GM19239 (cell line): ENCODE measurements at places on chromosomes 2 and 18.

- no peak for DNase-seq
Observed at GRCh38 chr18:9658087-9658641, 43.8 kb upstream of the PPP4R1 start.

- DNase-seq, result no peak
Observed at GRCh38 chr2:102601730-102602129, 17.6 kb upstream of the SLC9A2 start.

- no peak for DNase-seq
Observed at GRCh38 chr2:26610504-26611335, 30.4 kb downstream of the CIB4 start.

DNA sequence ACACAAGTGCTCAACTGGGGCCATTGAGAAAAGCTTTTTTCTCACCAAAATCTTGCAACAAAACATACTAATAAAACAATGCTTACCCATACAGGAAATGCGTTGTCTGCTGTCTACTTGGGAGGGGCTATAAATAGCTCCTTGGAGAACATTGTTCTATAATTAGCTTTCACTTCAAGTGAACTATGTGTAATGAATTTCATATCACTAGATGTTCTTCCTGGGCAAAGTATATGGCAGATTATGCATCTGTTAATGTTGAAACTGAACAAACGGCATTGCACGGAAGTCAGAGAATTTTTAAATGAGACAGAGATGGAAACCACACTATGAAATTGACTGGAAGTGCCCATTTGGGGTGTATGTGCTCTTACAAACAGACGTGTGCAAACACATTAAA lies 6.4 kb upstream of the NPAS2 start:
- DNase-seq, result no peak

- DNase-seq, result no peak
Observed at GRCh38 chr2:151775057-151775740, 40.9 kb upstream of the NEB start.

DNA sequence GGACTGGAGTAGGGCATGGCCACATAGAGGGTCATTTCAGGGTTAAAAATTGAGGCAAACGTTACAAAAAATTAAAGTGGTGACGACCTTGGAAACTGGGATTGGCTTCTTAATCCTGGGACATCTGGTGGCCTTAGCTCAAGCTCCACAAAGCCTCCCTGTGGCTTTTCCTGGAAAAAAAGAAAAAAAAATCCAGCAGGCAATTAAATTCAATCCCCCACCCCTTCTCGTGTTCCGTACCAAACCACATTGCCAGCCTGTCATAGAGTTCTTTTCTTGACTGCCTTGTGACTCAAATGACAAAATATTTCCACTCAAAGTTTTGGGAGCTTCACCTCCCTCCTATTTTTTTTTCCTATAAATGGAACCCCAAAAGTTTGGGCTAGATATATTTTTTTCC lies 195.6 kb downstream of the HRH4 start:
- no peak for DNase-seq

GRCh38 chr2:46150445-46150955 lies 146.7 kb upstream of the EPAS1 start:
- DNase-seq, result no peak

GRCh38 chr2:133143645-133144044 lies 424.6 kb downstream of the NCKAP5 start:
- DNase-seq, result no peak

- DNase-seq, result no peak
Observed at GRCh38 chr2:26352892-26353291, 6.3 kb upstream of the ADGRF3 start.

DNA sequence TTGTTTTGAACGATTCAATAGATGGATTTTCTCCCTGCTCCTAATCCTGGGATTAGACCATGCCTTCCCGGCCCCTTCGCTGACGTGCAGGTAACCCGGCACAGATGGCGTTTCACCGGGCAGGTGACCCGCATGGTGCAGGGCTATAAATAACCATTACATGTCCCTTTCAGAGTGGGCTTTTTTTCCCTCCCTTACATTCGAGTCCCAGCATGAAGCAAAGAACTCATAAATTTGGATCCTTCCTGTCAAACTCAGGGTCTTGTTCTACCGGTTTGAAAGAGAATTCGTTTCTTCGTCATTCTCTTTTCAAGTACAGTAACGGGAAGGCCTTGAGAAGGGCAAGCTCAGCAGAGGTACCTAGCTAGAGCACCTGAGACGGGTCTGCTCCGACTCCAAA lies 46.1 kb downstream of the EDAR start:
- no peak for DNase-seq

- no peak for DNase-seq
Observed at GRCh38 chr2:53949457-53949856, 21.3 kb downstream of the PSME4 start.

- DNase-seq, result peak; percentile 42
Observed at GRCh38 chr2:224952936-224953657, 89.2 kb downstream of the DOCK10 start.

GRCh38 chr2:70946832-70947442 lies 11.2 kb downstream of the ATP6V1B1 start:
- DNase-seq, result no peak

DNA sequence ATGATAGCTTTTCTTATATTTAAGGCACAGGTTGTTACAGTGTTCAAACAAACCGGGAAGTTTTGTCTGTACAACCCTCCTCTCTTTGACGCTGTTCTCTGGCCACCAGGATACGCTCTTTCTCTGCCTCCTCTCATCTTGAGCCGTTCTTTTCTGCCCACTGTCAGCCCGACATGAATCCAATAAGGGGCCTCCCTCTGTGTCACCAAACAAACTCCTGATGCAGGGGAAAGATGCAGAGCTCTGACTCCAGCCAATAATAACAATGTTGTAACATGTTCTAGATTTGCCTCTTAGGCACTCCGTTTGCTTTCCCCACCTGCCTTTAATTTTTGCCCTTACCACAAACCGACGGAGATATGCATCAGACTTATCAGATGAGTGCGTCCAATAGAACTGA lies 449.3 kb downstream of the SLC4A3 start:
- DNase-seq, result no peak

DNA sequence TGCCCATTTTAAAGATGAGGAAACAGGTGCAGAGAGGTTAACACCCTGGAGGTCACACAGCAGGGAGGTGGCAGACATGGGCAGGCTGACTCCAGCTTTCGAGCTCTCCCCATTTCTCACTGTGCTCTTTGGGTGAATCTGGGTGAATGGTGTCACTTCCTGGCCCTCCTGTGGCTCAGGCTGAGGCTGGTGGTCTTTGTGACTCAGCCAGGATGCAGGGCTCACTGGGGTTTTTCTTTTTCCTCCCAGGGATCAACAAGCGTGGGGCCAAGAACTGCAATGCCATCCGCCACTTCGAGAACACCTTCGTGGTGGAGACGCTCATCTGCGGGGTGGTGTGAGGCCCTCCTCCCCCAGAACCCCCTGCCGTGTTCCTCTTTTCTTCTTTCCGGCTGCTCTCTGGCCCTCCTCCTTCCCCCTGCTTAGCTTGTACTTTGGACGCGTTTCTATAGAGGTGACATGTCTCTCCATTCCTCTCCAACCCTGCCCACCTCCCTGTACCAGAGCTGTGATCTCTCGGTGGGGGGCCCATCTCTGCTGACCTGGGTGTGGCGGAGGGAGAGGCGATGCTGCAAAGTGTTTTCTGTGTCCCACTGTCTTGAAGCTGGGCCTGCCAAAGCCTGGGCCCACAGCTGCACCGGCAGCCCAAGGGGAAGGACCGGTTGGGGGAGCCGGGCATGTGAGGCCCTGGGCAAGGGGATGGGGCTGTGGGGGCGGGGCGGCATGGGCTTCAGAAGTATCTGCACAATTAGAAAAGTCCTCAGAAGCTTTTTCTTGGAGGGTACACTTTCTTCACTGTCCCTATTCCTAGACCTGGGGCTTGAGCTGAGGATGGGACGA lies 13.2 kb downstream of the ITM2C start:
- DNase-seq, result no peak

DNA sequence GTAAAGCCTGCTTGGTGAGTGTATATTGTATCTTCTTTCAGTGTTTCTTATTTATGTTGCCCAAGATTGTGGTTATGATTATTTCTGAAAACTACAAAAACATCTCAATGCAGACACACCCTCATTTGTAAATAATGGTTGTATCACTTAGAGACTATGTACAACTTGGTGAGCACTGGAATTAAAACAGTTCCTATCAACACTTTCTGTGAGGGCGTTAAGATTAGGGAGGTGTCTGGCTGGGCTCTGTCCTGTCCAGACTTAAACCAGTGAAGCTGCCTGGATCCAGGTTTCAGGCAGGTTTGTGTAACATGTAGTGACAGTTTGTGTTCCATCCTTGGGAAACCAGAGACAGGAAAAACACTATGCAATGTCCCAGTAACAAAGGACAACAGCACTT lies 49.7 kb downstream of the CTAGE1 start:
- no peak for DNase-seq

DNA sequence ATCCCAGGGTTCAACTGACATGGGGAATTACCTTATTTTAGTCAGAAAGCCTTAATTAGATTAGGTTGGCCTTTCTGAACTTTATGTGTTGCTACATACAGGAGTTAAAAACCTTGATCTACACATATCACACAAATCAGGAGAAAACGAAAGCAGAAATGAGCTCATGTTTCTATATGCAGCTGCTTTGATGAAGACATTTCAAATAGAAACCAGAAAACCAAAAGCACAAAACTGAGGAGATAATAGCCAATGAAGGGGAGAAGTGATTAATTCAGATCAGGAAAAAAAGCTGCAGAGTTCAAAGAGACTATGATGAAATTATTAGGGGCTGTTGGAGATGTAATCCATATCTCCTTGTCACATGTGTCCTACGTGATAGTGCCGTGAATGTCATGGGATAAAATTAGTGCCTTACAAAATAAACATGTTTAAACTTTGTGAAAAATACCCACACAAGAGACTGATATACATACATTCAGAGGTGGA lies 255.0 kb downstream of the CAMKMT start:
- DNase-seq, result peak; percentile 13

DNA sequence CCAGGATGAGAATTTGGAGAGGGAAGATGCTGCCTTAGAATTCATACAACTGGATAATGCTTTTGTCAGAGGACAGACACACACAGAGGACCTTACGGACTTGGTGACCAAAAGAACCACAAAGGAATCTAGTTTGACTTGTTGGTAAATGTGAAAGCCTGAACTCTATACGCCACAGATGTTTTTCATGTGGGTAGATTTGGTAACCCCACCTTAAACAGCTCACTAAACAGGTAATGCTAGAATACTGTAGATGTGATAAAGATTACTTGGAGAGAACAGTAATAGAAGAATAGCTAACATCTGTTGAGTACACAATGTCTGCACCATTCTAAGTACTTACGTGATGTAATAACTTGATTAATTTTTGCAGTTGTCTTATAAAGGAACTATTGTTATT lies 24.1 kb downstream of the ANXA4 start:
- no peak for DNase-seq

GRCh38 chr18:9009703-9010488 lies 92.6 kb upstream of the NDUFV2 start:
- no peak for DNase-seq
